Globus pallidus (tissue), 1 donor: ENCODE measurements at places on chromosomes 2 and 18.

- no peak for DNase-seq
These were observed 28.0 kb downstream of the ANKRD29 start for GRCh38 chr18:23634692-23635091.

DNA sequence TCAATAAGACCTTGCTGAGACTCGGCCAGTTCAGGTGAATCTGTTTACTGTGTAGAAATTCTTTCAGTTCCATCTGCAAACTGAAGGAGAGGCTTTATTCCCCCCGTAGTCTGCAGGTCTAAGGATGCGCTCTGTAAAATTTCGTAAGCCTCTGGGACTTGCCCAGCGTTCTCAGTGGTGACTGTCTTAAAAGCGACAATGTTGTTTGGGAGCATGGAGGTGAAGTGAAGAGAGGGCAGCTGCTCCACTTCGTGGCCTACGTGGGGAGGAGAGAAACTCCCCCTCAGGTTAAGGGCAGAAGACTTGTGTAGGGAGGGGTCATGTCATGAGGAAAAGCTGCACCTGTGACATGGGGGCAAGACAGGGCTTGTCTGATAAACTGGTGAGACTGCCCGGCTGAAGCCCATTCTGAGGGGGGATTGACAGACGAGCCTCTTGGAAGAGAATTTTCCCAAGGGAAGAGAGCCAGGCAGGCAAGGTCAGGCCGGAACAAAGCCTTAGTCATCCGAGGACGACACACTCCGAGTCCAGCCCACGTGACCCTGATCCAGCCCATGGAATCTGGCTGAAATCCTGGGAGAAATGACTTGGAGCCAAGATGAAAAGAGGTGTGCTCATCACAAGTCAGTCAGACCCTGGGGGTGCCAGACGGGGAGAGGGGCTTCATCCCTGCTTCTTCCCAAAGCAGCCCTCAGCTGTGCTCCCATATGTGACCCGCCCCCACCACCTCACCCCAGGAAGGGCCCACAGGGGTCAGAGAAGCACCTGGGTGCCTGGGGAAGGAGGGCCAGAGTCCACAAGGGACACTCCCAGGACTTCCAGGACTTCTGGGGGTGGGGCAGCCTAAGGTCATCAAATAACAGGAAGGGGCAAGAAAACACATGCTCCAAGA is 88.5 kb upstream of the SH3BP4 start:
- peak; percentile 63 for DNase-seq

DNA sequence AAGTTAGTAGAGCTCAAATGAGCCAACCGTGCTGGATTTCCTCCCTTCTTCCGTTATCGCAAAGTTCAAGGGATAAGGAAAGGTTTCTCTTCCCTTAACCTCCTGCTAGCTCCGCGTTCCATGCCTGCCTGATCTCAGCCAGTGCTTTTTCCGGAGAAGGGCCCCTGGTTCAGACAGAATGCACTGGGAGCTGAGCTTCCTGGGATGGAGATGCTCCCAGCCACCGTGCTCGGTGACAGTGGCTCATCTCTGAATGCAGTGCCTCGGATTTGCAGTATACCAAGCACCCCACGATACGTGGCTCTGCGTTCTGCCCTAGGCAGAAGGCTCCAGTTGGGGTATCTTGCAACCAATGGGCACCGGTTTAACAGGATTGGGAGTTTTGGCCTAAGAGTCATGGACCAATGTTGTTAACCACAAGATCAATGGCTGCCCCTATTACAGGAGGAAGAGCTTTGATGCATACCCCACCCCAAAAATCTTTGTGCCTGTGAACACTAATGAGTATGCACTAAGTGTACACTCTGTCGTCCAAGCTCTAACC is 876 bp downstream of the CNTNAP5 start:
- no peak for DNase-seq

GRCh38 chr18:27627927-27628326 is 442.8 kb upstream of the CHST9 start:
- no peak for DNase-seq

DNA sequence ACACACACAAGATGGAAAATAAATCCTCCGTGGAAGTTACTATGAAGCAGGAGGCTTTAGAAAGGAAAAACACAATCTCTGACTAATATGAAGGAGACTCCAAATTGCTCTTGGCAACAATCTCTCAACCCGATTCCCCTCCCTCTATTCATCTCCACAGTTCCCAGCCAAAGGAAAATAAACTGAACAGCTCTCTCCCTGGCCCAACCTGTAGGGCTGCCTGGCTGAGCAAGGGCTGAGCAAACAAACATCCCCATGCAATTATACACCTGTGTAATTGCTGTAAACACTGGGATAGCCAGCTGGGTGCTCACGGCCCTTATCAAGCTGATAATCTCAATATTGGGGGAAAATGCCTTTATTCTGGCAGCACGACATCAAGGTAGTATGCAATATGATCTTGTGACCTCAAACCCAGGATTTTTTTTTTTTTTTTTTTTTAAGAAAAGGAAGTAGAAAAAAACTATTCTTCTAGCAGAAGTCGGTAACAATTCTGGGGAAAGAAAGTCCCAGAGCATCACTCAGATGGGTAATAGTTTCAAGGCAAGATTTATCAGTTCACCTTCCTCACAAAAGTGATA is 203.3 kb upstream of the SMAD2 start:
- DNase-seq: no peak

DNA sequence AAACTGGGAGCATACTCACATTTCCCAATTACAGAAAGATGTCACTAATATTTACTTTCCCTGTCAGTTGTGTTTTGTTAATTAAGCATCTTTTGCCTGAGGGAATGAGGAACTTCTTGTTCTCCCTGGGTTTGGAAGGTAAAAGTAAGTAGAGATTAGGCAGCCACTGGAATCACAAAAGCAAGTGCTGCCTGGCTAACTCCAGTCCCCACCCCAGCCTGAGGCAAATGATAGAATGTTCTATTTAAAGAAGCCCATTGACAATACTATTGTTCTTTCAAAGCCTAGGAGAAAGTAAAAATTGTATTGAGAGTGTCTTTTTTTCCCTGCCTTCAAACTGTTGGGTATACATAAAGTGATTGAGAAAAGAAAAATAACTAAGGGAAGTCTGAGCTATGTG is 93.8 kb downstream of the MBD2 start:
- no peak for DNase-seq

DNA sequence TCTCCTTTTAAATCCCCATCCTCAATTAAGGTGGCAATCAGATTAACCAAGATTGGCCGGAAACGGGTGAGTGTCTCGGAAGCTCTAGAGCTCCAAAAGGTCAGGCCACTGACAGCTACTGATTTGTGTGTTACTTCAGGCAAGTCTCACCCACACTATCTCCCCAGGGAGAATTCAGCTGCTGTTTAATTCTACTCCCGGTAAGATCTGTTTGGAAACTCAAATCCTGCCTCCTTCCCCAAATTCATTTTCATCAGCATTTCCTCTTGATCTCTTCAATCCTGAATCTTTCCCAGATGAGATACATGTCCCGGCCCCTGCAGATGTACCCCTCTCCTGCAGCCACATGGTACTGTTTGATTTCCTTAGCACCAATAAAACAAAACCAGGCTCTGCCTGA is 34.9 kb downstream of the EFR3B start:
- DNase-seq: no peak
